ENCODE measurements at places on chromosomes 3 and 15.
A peak's percentile ranks its signal among the peaks of the same experiment; 100 is the strongest.

DNA sequence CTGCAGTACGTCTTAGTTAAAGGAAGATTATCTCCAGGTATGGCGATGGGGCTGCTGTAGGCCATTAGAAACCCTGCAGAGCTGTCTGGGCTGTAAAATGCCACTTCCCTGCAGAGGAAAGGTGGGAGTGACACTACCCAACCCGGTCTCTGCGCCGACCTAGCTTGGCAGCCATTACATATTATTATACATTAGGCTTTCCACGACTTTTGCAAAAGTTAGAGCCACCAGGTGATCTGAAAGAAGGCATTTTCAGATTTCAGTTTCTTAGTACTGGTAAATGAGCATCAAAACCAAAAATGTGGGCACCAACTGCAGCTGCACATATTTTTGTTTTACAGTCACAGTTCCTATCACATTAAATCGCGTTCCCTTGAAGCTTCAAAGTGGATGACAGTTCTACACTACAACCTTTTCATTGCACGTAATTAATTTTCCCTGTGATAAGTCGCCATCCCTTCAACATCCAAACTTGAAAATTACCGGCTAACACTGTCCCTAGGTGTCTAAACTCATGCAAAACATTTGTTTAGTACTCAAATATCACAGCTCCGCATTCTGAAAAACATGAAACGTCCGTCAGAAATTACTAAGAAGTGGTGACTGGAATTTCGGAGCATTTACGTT is 81.4 kb upstream of the CHD2 start:
- peaks cover 25% of the 10 kb centered on the region for H3K4me1 ChIP-seq
- peak overlapping the region; percentile 98 for H3K27ac ChIP-seq
- peaks cover 11% of the 10 kb centered on the region for H3K36me3 ChIP-seq
- no peak for DNase-seq
- H3K27me3 ChIP-seq: no peaks in the 10 kb centered on the region

DNA sequence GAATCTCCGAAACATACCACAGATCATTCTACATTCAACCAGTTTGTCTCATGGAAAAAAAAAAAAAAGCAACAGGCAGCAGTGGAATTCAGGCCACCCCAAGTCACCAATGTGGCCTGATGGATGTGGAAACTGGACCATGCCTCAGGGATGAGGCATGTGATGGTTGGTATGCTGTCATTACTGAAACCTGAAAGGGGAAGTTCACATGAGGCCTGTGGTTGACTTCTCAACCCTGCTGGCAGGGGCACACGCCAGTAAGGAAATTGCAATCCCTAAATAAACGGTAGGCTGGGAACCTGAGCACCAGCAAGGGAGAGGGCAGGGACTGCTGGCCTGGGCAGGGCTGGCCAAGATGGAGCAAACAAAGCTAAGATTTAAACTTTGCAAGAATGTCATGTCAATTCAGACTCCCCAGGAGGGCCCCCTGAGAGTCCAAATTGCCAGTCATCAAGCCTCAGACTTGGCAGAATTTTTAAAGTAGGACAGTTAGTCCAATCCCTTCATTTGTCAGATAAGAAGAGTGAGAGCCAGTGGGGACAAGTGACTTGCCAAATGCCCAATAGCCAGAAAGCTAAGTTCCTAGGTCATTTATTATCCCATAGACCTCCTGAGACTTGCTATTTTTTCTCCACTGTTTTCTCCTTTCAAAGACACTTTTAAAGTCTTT is 310.4 kb downstream of the ERC2 start:
- no peak overlapping the region for H3K4me3 ChIP-seq
- peak; percentile 33 for DNase-seq
- no peak overlapping the region for H3K27ac ChIP-seq
- H3K4me1 ChIP-seq: no peaks in the 10 kb centered on the region
- H3K27me3 ChIP-seq: no peaks in the 10 kb centered on the region

DNA sequence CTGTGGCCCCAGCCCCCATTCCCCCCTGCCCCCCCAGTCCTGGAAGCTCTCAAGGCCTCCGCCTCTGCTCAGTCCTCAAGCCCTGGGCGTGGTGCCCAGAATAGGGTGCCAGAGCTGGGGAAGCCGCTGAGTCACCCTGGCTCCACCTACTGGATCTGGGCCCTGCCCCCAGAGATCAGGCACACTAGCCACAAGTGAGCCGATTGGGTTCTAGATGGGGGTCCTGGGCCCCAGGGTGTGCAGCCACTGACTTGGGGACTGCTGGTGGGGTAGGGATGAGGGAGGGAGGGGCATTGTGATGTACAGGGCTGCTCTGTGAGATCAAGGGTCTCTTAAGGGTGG is 5.7 kb downstream of the EIF4G1 start:
- peaks cover 39% of the 10 kb centered on the region for H3K4me1 ChIP-seq
- H3K27ac ChIP-seq: peak overlapping the region; percentile 62
- H3K36me3 ChIP-seq: peaks cover 89% of the 10 kb centered on the region
- peak; percentile 99 for DNase-seq
- H3K4me3 ChIP-seq: peak overlapping the region; percentile 66
- no peaks in the 10 kb centered on the region for H3K27me3 ChIP-seq

DNA sequence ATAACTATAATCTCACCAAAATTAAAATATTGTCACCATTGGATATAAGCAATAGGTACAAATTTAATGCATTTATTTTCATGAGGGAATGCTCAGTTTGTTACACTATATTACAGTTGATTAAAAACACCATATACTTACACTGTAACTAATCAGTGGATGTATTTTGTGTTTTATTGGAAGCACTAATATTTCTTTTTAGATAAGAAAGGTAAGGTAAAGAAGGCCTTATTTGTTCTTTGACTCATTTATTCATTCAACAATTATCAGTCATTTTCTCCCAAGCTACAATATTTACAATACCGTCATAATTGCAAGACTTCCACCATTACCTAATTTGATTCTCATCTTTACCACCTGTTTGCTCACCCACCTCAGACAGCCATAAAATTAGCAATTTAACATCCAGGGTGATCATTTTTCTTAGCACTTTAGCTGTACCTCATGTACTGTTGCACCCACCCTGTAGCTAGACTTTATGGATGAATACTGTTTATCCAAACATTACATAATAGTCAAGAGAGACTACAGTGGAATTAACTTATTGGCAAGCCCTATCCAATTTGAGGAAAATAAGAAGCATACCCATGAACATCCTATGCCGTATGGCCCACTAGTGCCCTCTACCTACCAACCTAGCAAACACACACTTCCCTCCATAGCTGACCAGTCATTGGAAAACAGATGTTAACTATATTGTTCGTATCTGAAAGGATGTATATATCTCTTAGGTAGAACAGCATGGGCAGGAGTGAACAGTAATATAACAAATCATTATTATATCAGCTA is 229.6 kb downstream of the BBX start:
- no peak overlapping the region for H3K4me3 ChIP-seq
- peaks cover 24% of the 10 kb centered on the region for H3K36me3 ChIP-seq
- H3K27ac ChIP-seq: no peak overlapping the region

GRCh38 chr15:25939122-25939521 is 76.0 kb upstream of the ATP10A start:
- no peaks in the 10 kb centered on the region for H3K27me3 ChIP-seq
- no peaks in the 10 kb centered on the region for H3K4me1 ChIP-seq

DNA sequence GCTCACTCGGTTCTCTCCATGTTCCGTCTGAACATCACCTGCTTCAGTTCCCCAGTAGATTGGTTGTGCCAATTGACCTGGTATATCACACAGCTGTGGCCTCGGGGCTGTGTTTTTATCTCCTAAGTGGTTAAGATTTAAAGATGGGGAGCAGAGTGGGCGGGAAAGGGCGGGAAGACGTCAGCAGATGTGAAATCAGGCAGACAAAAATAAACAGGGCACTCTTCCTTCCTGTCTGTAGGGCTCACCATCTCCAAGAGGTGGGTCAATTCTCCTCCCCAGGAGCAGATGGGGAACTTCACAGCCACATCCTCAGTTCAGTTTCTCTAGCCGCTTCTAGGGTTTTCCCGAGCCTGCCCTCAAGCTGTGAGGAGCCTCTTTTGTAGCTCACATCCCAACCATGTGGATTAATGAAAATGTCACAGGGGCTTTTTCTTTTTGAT is 26.8 kb upstream of the LIMD1 start:
- peaks cover 7% of the 10 kb centered on the region for H3K4me1 ChIP-seq
- no peaks in the 10 kb centered on the region for H3K36me3 ChIP-seq
- H3K27ac ChIP-seq: no peak overlapping the region
- DNase-seq: no peak

DNA sequence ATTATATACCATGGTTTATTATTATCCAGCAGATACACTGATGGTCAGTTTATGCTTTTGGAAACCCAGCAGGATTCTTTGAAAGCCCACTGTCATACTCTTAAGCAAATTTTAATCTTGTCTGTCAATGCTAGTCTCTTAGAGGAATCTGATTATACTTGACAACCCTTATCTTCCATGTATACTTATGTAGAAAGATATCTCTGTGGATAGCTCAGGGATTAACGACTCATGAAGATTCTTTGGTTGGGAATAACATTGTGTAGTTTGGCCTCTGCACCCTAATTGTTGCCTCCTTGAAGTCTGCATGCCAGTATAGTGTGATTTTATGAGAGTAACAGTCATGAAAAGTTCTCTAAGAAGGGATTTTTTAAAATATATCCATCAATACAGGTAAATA is 33.0 kb downstream of the FILIP1L start:
- no peaks in the 10 kb centered on the region for H3K4me1 ChIP-seq
- no peak overlapping the region for H3K4me3 ChIP-seq
- no peak for DNase-seq
- H3K36me3 ChIP-seq: peaks cover 10% of the 10 kb centered on the region

DNA sequence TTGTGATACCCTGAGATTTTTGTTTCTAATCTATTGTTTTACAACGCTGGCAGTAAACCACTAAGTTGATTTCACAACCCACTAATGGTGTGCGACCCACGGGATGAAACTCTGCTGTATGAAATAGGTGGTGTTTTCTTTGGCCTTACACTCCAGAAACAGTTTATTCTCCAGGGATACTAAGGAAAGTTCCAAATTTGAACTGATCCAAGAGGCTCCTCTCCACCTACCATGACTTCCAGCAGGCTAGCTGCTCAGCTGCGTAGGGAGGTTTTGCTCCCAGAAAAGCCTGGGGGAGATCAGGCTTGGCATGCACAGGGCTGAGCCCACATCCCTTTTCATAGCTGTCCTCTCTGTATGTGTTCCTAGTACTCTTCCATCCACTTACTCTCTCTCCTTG is 71.5 kb downstream of the FAM174B start:
- no peak overlapping the region for H3K27ac ChIP-seq
- peaks cover 26% of the 10 kb centered on the region for H3K27me3 ChIP-seq
- H3K36me3 ChIP-seq: no peaks in the 10 kb centered on the region

GRCh38 chr3:105579439-105579838 is 212.7 kb downstream of the ALCAM start:
- no peak for DNase-seq
- H3K27me3 ChIP-seq: no peaks in the 10 kb centered on the region
- H3K27ac ChIP-seq: no peak overlapping the region
- H3K4me3 ChIP-seq: no peak overlapping the region
- H3K4me1 ChIP-seq: peaks cover 12% of the 10 kb centered on the region

DNA sequence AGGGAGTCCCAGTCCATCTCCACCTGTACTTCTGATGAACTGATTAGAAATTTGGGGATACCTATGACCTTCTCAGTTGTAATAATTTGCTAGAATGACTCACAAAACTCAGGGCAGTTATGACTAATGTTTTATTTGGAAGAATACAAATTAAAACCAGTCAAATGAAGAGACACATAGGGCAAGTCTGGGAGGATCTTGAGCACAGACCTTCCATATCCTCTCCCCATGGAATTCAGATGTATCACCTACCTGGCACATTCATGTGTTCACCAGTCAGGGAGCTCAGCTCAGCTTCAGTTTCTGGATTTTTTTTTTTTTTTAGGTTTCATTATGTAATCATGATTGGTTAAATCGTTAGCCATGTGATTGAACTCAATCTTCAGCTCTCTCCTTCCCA is 247.7 kb downstream of the VGLL3 start:
- no peaks in the 10 kb centered on the region for H3K36me3 ChIP-seq
- peak; percentile 33 for DNase-seq
- H3K27ac ChIP-seq: no peak overlapping the region
- no peaks in the 10 kb centered on the region for H3K27me3 ChIP-seq

GRCh38 chr15:101709466-101709865 is 14.8 kb downstream of the TARS3 start:
- no peak overlapping the region for H3K27ac ChIP-seq
- no peaks in the 10 kb centered on the region for H3K27me3 ChIP-seq
- H3K36me3 ChIP-seq: peaks cover 22% of the 10 kb centered on the region
- H3K4me1 ChIP-seq: no peaks in the 10 kb centered on the region

DNA sequence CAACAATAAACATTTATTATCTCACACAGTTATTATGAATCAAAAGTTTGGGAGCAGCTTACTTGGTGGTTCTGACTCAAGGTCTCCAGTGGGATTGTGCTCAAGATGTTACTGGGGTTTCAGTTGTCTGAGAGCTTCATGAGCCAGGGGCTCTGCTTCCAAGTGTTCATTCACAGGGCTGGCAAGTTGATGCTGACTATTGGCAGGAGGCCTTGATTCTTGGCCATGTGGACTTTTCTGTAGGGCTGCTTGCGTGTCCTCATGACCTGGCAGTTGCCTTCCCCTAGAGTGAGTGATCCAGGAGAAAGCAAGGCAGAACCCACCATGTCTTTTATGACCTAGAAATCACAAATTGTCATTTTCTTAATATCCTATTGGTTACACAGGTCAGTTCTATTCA is 87.2 kb upstream of the TNFAIP8L3 start:
- no peak overlapping the region for H3K4me3 ChIP-seq
- H3K4me1 ChIP-seq: no peaks in the 10 kb centered on the region
- H3K36me3 ChIP-seq: peaks cover 7% of the 10 kb centered on the region
- DNase-seq: no peak

- H3K36me3 ChIP-seq: no peaks in the 10 kb centered on the region
- no peak for DNase-seq
- H3K27ac ChIP-seq: no peak overlapping the region
- H3K4me3 ChIP-seq: no peak overlapping the region
- H3K4me1 ChIP-seq: no peaks in the 10 kb centered on the region
Observed at GRCh38 chr15:73328149-73328820, 40.5 kb downstream of the HCN4 start.

GRCh38 chr15:63514531-63514943 is 10.1 kb downstream of the USP3 start:
- H3K4me1 ChIP-seq: peaks cover 73% of the 10 kb centered on the region
- no peaks in the 10 kb centered on the region for H3K27me3 ChIP-seq
- H3K27ac ChIP-seq: peak overlapping the region; percentile 94
- peak overlapping the region; percentile 51 for H3K4me3 ChIP-seq

GRCh38 chr3:150114873-150115540 is 144.3 kb upstream of the PFN2 start:
- H3K27ac ChIP-seq: no peak overlapping the region
- DNase-seq: peak; percentile 16
- H3K36me3 ChIP-seq: no peaks in the 10 kb centered on the region

GRCh38 chr3:188646592-188646991 is 492.6 kb downstream of the LPP start:
- H3K4me1 ChIP-seq: no peaks in the 10 kb centered on the region
- DNase-seq: peak; percentile 19
- H3K36me3 ChIP-seq: peaks cover 8% of the 10 kb centered on the region
- no peak overlapping the region for H3K4me3 ChIP-seq
- H3K27ac ChIP-seq: no peak overlapping the region
- H3K27me3 ChIP-seq: no peaks in the 10 kb centered on the region
